ENCODE measurements at places on chromosomes 13 and 19. TPM values are rescaled to one million over a fixed set of nuclear protein-coding genes. Genes with fewer than 3 reads are reported as not detected.

The TINCR gene
- total RNA-seq, result 0.41 TPM

The FBN3 gene
- total RNA-seq, result not detected

The SHD gene
- not detected for total RNA-seq

The UNC13A gene
- total RNA-seq, result 0.83 TPM

- no peak for DNase-seq
Measured at GRCh38 chr19:4635754-4636116, 3.6 kb upstream of the TNFAIP8L1 start.

GRCh38 chr13:82597747-82598146, 1284.5 kb downstream of the SLITRK1 start:
- no peak for DNase-seq

DNA sequence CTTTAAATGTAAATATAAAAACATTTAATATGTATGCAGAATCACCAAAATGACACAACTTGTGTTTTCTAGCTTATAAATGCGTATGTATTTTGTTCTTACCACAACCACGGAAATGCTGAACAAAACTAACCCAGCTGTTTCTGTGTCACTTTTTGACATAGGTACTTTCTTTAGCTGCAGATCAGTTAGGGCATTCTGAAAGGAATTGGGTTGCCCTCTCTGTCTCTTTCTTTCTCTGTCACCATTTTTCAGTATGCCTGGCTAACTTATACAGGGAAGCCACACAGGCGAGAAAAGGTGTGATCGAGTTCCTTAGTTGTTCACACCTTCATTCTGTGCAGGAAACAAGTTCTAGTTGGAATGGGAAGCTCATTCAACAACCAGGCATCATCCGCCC, 72.6 kb upstream of the ARGLU1 start:
- no peak for DNase-seq

- no peak for DNase-seq
Measured at GRCh38 chr13:107788464-107789165, 426.7 kb downstream of the LIG4 start.

DNA sequence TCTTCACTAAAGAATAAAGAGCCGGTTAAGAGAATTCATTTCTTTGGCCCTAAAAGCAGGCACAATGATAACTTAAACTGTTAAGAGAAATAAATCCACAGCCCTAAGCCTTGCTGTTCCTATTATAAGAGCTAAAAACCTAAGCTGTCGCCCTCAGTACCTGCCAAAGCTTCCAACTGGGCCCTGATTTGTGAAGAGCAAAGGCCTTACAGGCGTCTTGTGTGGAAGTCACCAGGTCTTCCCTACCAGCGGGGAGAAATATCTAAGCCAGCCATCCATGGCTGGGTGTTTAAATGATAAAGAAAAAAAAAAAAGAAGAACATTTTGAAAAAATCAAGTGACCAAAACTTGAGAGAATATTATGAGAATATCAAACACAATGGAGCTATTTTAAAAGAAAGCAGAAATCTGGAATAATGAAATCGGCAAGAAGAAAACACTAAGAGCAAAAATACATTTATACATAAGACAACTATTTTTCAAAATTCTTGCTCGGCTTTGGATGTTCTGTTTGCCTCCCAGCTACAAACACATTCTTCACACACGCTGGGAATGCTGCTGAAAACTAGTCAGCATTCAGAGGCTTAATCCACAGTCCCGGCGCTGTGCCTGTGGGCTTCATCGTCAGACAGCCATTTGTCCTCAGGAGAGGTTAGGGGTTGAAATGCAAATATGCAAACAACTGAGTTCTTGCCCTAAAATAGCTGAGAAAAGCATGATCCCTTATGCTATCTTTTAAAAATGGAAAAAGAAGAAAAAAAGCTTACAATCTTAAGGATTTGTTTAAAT, 89.8 kb upstream of the LSM14A start:
- no peak for DNase-seq

DNA sequence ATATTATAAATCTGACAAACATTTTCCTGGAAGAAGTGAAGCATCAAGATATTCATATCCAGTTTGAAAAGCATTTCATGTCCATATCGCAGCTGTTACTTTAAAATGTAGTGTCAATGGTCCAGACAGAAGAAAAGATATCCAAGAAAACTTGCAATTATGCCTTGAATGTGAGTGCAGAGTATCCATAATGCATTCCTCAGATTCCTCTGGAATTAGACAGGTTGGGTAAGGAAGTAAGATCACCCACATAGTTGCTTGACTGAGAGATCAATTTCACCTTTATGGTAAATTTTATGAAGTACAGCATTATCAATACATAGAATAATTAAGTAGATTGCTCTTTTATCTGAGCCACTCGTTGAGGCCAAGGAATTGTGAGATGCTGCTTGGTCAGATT, 327.0 kb upstream of the SLITRK5 start:
- DNase-seq, result no peak

GRCh38 chr13:48155848-48156247, 60.9 kb upstream of the MED4 start:
- no peak for DNase-seq

GRCh38 chr19:2356036-2356646, 3.9 kb upstream of the TMPRSS9 start:
- DNase-seq, result no peak

- no peak for DNase-seq
Measured at GRCh38 chr13:41586216-41586615, 128.9 kb downstream of the RGCC start.

GRCh38 chr19:8459520-8460270, 14.9 kb downstream of the HNRNPM start:
- no peak for DNase-seq

DNA sequence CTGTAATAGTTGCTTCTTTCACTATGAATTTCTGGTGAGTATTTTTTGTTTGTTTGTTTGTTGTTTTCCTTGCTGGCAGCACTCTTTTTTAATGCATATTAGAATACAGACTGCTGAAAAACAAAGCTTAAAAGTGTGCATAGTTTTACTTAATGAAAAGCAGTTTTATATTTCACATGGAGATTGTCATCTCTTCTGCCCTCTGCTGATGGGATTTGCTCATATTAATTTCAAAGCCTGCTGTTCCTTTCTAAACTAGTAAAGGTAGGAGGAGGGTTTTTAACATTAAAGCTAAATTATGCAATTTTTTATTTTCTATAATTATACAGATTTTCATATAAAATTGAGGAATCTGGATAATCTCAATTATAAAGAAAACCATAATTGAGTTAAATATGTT, 692.6 kb upstream of the SLITRK1 start:
- DNase-seq, result no peak

DNA sequence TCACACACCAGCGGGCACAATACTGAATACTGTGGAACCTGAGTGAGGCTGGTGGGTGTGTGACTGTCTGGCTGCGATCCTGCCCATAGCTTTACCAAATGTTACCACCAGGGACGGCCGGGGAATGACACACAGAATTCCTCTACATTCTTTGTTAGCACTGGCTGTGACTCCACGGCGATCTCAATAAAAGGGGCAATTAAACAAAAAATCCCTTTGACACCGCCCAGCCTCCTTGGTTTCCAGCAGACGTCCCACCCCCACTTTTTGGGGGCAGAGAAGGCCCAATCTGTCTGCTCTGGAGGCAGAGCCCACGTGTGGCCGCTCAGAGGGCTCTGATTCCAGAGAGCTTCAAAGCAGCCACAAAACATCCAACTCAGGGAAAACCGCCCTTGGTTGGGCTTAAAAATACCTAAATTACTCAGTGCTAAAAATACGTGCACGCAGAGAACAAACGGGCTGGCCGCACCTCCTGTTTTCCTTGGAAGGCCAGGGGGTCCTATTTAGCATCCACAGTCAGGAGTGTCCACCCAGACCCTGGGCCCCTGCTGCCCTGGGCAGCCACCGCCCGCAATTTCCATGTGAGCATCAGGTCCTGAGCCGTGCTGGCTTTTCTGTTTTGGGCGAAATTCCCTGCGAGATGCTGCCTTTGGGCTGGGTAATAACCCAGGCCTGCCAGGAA, 47.8 kb downstream of the GADD45B start:
- DNase-seq, result no peak

DNA sequence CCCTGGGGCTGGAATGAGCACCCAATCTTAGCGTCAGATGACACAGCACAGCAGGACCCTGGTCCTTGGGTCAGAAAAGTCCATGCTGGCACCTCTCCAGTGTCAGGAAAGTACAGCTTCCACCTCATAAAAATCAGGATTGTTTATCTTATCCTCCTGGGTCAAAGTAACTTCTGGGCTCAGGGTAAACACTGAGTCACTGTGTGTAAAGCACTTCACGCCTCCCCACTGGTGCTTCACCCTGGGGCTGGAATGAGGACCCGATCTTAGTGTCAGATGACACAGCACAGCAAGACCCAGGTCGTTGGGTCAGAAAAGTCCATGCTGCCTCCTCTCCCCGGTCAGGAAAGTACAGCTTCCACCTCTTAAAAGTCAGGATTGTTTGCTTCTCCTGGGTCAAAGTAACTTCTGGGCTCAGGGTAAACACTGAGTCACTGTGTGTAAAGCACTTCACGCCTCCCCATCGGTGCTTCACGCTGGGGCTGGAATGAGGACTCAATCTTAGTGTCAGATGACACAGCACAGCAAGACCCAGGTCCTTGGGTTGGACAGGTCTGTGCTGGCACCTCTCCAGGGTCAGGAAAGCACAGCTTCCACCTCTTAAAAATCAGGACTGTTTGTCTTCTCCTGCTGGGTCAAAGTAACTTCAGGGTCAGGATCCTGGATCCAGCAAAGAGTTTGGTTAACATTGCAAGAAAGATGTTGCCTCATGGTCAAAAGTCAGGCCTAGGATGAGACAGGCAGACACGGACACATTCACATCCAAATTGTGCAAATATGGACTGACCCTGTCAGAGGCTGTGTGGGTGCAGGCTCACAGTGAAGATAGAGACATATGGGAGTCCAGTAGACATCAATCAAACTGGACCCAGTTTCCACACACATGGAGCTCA, 39.2 kb upstream of the CYP2A7 start:
- no peak for DNase-seq

- DNase-seq, result no peak
Measured at GRCh38 chr19:28843761-28844492, 369.0 kb downstream of the UQCRFS1 start.

GRCh38 chr19:14565765-14566711, 5.8 kb downstream of the NDUFB7 start:
- DNase-seq, result no peak

- DNase-seq, result no peak
Measured at GRCh38 chr19:11931051-11931450, 6.1 kb downstream of the ZNF700 start.
